ENCODE measurements at places on chromosomes 2 and 18.

DNA sequence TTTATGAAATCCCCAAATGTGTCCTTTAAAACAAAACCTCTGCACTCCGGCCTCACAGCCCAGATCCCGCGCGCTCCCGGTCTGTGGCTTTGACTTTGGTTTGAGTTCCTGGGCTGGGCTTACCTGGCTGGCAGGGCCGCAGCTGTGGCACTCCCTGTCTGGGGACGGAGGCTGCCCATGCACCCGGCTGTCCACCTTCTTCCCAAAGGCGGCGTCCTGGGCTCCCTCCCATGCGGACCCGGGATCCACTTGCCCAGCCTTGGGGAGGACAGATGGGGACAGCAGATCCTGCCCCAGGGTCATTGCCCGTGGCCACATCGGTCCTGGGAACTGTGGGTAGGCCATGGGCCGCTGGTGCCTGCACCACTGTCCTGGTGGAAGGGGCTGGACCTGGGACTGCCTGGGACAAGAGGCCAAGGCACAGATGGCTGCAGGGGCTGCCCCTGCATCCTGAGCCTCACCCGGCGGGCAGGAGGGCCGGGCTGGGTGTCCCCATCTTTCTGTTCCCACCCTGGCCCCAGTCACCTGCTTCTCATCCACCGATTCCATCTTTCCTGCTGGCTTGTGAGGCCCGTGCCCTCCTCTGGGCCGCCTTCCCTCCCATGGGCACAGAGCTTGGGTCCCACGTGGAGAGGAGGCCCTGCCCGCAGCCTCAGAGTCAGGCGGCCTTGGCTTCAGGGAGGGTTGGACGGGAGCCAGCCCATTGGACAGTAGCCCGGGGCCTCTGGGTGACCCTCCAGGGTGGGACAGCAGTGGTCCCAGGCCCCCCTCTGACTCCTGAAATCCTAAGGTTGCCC is 27.7 kb downstream of the NFATC1 start:
- DNase-seq, result no peak

- no peak for DNase-seq
Measured at GRCh38 chr2:157291018-157291417, 33.5 kb downstream of the GALNT5 start.

GRCh38 chr2:167135706-167136105 is 247.4 kb downstream of the XIRP2 start:
- DNase-seq, result no peak

- DNase-seq, result no peak
Measured at GRCh38 chr2:218043100-218043499, 26.0 kb upstream of the RUFY4 start.

DNA sequence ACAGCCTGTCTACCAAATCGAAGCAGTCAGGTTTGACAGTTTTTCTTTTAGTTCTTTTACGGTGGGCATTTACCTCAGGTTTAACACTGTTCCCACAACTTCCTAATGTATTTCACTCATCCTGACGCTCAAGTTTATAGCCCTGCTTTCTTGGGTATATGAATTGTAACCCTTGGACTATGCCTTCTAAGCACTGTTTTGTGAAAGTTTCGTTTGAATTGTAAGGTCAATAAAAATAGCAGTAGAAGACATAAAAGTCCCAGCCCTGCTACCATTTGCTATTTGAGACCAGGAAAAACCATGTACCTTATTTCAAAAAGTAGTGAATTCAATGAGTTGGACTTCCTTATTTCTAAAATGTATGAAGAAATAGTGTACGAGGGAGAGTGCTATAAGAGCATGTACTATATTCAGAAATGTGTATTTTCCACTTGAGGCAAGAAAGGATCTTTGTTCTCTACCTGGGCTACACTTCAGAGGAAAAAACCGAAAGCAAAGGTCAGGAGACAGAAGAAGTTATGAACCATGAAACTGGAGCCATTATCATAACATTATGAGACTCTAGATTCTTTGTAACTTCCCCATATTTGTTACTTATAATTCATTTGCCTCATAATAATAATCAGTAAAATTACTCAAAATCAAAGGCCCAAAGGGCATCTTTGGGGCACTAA is 1.9 kb upstream of the ZC3H15 start:
- DNase-seq, result no peak

DNA sequence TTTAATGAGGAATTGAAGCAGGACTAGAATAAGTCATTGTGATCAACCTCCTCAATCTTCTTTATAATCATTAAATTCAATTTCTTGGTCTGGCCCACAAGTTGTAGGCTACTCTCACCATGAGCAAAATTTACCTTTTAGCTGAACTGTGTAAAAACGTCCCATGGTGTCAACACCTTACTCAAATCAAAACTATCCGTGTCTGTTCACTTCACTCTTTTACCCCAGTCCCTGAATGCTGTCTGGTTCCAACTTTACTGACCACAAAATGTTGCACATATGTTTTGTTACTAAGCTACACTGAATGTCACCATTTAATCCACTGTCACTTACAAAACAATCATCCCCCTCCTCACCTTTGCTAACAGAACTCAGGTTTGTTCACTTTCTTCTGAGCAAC is 951.6 kb upstream of the SLC39A10 start:
- DNase-seq, result no peak

- DNase-seq, result no peak
Measured at GRCh38 chr2:221562226-221562625, 9.9 kb downstream of the EPHA4 start.

Data from activated CD4-positive, alpha-beta T cell treated with anti-CD3 and anti-CD28 coated beads, Interleukin-2, amount 50 U/mL, for 1 hour (primary cell).